Activated CD4-positive, alpha-beta T cell treated with anti-CD3 and anti-CD28 coated beads, Interleukin-2, Interleukin-6, amounts not matched to agents 100 ng/mL and 50 ng/mL, durations not matched to agents 16 hours and 8 hours (primary cell): ENCODE measurements at places on chromosomes 6 and 20.

DNA sequence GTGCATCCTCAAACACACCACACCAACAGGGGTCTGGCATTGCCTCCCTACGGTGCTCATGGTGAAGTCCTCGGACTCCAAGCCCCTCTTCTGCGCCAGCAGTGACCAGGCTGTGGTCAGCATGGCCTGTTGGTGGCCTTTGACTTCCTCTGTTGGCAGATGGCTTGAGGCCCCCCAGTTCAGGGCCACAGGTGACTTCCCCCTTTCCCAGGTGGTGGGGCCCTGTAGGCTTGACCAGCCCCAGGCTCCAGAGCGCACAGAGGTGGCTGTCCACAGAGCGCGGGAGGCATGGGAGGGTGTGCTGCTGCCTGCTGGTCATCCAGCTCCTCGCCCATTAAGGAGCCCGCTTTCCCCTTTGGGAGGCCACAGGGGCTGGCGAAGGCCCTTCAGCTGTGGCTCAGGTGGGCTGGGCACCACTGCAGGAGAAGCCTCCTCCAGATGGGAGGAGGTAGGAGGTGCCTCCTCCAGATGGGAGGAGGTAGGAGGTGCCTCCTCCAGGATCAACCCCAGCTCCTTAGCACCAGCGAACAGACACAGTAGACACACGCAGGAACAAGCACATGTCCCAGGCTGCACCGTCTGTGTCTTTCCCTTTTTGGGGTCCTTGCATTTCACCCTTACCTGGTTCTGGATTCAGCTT lies 52.1 kb upstream of the BHLHE23 start:
- DNase-seq: no peak

DNA sequence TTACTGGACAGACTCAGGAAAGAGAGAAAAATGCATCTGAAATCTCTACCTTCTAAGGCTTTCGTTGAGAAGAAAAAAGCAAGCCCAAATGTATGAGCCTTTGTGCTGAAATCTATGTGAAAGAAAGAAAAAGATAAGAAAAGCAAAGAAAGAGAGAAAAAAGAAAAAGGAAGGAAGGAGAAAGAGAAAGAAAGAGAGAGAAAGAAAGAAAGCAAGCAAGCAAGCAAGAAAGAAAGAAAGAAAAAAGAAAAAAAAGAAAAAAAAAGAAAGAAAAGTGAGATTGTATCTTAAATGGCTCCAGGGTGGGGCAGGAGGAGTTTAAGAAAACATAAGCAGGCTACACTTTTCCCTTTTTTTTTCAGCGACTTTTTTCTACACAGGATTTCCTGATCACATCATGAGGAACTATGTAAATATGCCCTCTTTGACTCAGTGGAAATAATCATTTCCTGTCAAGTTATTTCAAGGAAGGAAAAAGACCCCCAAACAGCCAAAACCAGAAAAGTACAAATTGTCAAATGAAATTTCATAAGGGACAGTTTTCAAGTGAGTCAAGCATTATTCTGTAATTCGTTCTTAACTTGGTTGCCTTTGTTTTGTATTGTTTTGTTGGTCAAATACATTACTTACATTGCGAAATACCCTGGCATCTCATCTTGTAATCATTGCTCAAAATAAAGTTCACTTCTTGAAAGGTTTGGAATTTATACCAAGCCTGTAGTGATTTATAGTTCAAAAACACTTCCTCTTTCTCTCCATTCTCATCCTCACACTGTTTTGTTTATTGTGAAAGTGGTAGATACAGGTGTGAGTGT lies 79.5 kb upstream of the RNF217 start:
- no peak for DNase-seq

DNA sequence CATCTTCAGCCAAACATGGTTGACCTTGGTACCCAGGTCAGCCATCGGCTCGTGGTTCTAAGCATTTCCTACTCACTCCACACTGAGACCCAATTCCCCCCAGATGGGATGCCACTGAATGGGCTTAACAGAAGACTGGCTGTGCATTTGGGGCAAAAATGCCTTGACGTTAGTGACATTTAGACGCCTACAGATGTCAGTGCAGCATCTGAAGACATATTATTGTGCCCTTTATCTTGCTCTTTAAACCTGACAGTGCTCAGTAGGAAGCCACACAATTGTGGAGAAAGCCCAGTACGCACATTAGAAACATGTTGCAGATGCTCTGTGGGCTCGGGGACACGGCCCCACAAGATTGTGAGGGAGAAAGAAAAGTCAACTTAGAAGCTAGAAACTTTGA lies 414.7 kb downstream of the PTPRT start:
- DNase-seq: no peak

GRCh38 chr6:157392927-157393668 lies 12.1 kb downstream of the ZDHHC14 start:
- no peak for DNase-seq

DNA sequence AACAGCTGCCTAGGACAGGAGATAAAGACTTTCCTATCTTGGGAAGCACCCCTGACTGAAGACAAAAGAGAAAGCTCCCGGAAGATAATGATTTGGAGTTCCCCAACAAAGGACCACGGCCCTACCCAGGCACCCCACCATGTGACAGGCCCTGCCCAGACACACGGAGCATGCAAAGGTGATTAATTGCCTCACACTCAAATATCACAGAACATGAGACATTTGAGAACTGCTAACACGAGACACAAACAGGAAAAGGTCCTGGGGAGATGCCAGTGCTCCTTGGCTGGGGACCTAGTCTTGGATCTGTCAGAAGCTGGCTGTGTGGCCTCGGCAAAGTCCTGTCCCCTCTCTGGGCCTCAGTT lies 82.5 kb upstream of the PTPN1 start:
- no peak for DNase-seq

- DNase-seq: no peak
These were observed 58.1 kb downstream of the RREB1 start for GRCh38 chr6:7165890-7166267.

DNA sequence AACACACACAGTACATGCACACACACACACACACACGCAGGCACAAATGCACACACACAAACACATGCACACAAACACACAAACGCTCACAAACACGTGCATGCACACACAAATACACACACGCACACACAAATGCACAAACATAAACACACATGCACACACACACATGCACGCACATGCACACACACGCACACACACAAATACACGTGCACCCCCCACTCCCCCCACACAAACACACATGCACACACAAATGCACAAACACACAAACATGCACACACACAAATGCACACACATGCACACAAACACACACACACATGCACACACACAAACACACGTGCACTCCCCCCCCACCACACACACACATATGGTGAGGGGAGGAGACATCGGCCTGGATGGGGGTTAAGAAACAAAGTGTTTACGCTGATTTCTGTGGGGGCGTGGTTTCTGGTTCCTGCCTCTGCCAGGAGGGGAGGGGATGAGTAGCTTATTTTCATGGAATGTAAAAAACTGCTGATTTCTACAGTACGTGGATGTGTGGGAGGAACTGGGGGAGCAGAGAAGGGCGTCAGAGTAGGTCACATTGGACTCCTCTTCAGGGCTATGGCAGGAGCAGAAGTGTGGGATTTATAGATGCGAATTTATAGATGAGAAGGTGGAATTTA lies 607.2 kb downstream of the QKI start:
- no peak for DNase-seq

- DNase-seq: no peak
These were observed at the start of gene FAM162B for GRCh38 chr6:116764961-116765841. TSS of gene FAM162B (minus strand) at chr6:116765719. CDS start at chr6:116765576, 143 bp downstream.

DNA sequence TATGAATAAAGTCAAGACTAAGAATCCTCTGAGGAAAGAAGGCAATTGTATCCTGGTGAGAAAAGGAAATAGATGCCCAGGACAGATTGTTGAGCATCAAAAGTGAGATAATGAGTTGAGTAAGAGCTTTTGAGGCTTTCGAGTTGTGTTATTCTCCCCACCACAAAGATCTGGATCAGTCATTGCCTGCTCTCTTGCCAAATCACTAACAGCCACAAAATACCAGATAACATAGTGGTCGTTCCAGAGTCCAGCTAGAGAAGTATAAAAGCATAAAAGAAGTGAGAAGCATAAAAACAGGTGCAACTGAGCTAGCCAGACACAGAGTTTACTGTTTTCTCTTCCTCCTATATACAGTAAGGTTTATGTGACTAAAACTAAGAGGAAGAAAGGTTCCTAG lies 4.9 kb downstream of the SPINT4 start:
- peak; percentile 67 for DNase-seq

DNA sequence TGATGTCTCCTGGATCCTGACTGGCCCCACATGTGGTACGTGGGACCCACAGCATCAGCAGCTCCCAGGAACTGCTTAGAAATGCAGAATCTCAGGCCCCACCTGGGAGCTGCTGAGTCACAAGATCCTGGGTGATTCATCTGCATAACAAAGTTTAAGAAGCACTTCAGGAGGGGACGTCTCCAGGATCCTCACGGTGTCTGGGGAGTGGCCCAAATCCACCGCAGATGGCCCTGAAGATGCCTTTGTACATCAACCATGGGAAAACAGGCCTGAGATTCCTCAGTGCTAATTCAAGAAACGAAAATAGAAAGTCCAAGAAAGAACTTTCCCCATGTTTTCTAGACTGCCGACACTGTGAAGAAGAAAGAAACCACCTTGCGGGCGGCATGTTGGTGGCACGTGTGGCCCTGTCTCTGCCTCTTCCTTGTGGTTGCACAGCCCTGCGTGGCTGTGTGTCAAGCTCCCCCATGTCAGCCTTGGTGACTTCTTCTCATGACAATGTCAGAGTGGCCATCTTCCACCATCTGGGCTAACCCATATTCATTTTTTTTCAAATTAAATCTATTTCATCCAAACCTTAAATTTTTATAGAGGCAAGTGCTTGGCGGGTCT lies 26.1 kb downstream of the RRBP1 start:
- DNase-seq: no peak

DNA sequence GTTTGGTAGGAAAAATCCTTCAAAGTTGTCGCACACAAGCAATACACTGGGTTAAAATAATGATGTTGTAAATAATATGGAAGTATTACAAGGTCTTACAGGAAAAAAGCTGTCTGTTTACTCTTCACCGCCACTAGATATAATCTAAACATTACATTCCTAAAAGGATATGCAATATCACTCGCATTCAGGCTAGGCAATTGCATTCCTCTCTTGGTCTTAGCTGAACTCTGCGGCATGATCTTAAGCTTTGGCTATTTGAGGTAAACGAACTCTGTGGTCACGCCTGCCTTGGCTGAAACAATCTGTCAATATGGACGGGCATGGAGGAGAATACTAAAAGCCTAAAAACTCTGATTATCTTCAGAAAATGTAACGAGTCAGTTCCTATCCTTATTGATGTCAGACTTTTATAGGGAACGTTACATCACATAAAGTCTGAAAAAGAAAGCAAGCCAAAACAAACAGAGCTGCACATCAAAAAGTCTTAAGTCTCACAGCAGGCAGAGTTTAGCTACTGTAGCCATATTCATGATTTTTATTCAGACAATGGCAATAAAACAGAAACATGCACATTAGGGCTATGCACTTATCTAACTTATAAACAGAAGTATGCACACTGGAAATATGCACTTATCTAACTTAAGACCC lies 30.8 kb upstream of the FILIP1 start:
- DNase-seq: no peak

DNA sequence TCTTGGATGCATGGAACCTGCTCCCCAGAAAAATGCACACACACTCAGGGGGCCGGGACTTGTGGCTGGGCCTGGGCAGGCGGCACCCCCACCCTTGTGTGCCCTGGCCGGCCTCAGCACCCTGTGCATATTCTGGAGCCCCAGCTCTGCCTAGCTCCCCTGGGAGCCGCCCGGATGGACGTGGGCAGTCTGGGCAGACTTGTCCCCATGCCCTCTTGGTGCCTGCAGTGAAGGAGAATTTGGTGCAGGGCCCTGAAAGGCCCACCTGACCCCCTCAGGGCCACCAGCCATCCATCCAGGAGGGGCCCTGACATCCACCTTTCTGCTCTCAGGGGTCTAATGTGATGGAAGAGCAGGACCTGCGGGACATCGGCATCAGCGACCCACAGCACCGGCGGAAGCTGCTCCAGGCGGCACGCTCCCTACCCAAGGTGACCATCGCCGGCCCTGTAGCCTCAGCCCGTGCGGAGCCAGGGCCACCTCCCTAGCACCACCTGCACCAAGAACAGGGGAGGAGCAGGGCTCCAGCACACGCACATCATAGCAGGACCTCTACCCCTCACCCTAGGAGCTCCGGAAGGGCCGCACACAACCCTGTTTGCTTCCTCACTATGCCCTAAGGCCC lies 62.8 kb downstream of the TCP11 start:
- DNase-seq: no peak

- DNase-seq: no peak
These were observed 45.4 kb downstream of the AKAP12 start for GRCh38 chr6:151285122-151285521.

DNA sequence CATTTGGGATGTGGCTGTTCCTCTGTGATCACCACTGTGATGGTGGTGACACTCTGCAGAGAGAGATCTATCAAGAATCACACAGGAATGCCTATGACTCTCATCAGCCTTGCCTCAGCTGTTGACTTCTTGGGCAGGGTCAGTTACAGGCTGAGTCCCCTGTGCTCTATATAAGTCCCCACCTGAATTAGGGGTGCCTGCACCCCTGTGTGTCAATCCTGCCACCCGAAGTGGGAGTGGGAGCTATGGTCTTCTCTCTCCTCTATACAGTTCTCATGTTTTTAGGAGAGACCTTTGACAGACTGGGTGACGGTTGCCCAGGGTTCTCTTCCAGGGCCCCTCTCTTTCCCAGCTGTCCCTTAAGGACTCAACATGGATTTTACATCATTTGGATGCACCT lies 173.8 kb downstream of the ZDHHC14 start:
- no peak for DNase-seq

- DNase-seq: no peak
These were observed 11.2 kb upstream of the PSMG4 start for GRCh38 chr6:3247255-3248146.

DNA sequence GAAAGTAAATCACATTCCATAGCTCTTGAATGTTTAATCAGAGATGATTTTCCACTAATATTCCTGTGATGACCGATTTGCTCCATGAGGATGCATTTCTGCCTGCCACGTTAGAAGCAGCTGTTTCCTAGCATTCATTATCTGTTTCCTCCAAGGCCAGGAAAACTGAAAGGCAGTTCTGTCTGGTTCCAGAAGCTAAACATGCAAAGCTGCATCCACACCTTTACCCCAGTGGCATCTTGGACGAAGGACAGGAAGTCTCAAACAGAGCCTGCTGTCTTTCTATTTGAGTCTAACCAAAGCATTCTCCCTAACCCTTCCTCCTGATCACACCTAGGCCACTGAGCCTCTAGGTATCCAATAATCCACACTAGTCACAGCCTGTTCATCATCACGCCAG lies 27.6 kb downstream of the CNKSR3 start:
- DNase-seq: no peak

DNA sequence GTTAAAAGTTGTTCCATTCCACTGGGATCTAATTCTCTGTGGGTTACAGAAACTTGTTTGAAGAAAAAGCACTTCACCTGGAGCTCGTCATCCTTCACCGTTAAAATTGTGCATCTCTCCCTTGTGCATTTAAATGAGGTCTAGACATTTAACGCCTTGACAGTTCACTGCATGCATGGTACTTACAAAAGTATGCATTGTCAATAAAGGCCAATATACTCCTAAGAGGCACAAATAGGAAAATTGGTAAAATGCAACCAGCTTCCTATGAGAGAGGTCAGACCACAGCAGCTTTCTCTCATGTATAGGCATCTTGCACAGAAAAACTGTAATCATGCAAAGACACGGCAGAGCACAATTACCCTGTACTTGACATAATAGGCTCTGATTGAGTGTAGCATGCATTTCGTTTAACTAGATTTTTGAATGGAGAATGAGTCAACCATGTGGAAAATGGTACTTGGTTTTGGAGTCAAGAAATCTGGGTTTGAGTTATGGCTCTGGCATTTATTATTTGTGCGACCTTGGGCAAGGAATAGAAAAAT lies 378.5 kb downstream of the RFPL4B start:
- no peak for DNase-seq

- DNase-seq: no peak
These were observed 822.7 kb downstream of the GRIK2 start for GRCh38 chr6:102216232-102216631.
